ENCODE measurements at places on chromosomes 3 and 15.

- no peak for DNase-seq
These were observed 3.7 kb upstream of the SLC9C1 start for GRCh38 chr3:112297714-112298113.

- no peak for DNase-seq
These were observed 8.0 kb downstream of the SEMA5B start for GRCh38 chr3:123019591-123019990.

GRCh38 chr3:98962189-98962930, 60.9 kb upstream of the DCBLD2 start:
- no peak for DNase-seq

DNA sequence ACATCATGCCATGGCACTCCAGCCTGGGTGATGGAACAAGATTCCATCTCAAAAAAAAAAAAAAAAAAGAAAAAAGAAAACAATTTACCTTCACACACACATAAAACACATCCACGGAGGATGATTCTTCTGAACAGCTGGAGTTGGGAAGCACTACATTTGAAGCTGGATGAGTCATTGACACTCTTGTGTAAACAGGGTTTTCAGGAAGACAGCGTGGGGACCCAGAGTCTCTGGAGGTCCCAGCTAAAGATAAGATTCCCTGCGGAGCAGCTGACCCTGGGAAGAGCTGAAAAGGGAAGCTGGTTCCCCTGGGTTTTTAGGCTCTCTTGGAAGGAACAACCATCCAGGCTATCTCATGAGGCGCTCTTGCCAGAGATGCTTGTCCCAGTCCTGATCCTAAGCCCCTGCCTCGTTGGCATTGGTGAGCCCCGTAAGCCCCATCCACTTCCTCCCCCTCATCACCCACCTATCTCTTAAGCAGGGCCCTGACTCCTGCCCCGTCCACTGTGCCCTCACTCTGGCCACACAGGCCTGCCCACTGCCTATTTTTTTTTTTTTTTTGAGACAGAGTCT, 32.0 kb upstream of the FURIN start:
- no peak for DNase-seq

GRCh38 chr3:184540777-184541681, 20.6 kb upstream of the EPHB3 start:
- DNase-seq, result no peak

DNA sequence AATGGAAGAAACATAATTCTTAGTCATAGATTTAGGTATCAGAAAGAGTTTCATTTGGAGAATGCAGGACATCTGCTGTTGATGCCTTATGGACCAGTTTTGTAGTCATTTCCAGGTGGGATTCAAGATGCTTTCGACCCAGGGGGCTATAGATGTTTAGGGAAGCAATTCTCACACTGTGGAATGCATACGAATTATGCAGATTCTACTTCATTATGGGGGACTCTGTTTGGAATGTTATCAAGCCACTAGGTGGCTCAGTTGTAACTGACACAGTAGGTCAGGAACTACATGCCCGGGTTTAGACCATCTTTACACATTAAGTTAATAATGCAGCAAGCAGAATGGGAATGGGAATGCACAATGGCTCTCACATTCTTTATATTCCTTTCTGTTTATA, 1359.8 kb downstream of the ZPLD1 start:
- DNase-seq, result no peak

DNA sequence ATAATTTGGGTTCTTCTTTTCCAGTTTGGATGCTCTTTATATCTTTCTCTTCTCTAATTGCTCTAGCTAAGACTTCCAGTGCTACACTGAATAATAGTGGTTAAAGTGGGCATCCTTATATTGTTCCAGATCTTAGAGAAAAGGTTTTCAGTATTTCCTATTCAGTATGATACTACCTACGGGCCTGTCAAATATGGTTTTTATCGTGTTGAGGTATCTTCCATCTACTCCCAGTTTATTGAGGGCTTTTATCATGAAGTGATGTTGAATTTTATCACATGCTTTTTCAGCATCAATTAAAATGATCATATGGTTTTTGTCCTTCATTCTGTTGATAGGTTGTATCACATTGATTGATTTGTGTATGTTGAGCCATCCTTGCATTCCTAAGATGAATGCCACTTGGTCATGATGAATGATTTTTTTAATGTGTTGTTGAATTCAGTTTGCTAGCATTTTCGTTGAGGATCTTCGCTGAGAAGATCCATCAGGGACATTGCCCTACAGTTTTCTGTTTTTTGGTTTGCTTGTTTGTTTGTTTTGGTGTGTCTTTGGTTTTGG, 3.0 kb upstream of the LRRC34 start:
- DNase-seq, result no peak

GRCh38 chr3:159877924-159878323, 110.7 kb upstream of the IL12A start:
- no peak for DNase-seq

DNA sequence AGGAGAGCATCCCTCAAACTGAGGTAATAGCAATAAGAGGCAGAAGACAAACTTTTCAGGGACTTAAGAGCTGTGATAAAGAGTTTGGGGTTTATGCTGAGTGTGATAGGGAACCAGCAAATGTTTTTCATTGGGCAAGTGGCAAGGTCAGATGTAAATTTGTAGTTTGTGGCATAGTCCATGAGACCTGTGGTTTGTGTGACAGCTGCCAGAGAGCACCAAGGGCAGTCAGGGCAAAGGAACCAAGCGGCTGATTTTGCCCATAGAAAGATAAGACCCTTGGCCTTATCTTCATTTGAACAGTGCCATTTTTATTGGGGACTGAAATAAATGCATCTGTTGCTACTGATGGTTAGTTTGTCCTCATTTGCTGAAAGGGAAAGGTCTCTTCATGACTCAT, 220.3 kb downstream of the LRRN1 start:
- no peak for DNase-seq

DNA sequence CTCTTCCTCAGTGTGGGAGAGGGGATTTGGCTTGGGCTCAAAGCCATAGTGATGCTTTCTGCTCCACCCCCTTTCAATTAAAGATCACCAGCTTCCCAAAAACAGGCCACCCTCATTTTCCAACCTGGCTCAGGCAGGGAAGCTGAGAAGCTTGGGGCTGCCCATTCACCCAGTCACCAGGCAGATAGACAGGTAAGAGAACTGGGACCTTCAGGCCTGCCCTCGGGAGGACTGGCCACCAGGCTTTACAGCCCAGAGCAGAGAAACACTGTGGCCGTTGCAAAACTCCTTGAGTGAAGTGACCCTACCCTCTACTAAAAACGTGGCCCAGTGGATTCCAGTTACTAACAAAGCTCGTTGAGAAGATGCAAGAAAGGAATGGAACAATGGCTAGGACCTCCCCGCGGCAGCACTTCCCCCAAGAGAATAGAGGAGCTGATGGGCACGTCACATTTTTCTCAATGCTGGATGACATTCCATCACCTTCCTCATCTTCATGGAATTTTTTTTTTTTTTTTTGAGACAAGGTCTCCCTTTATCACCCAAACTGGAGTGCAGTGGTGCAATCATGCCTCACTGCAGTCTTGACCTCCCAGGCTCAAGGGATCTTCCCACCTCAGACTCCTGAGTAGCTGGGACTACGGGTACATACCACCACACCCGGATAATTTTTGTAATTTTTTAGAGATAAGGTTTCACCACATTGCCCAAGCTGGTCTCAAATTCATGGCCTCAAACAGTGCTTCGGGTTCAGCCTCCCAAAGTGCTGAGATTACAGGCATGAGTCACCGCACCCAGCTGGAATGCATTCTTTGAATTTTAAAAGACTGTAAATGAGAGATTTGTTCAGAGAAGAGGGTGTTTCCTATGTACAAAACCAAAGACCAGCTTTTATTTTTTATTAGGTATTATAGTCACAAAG, 37.9 kb downstream of the LIPC start:
- no peak for DNase-seq

DNA sequence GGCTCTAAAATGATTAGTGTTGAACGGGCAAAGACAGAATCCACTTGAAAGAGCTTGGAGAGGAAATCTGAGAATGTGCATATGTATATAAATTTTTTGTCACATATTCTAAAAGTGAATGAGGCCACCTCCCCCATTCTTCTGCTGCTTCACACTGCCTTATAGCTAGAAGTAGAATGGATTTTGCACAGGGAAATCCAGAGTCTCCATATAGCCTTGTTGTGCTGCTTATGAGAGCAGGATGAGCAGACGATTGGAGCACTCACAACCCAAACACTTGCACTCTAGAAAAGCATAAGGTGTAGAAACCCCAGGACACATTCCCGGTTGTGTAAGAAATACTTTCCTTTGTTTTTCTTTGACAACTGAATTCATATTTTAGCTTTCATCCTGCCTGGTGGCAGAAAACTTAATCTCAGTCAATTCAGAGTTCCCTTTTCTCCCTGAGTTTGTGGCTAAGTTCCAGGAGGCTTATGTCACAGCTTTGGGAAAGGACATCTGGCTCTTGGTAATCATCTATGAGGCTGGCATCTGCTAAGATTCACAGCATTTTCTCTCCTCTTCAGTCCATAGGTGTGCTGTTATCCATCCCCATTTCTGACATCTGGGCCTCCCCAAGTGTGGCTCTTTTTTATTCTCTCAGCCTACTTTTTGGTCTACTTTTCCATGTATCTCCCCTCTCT, 188.4 kb upstream of the PFN2 start:
- no peak for DNase-seq

Measured in left renal pelvis (tissue), 4 donors.